ENCODE measurements at places on chromosomes 6 and 20.

DNA sequence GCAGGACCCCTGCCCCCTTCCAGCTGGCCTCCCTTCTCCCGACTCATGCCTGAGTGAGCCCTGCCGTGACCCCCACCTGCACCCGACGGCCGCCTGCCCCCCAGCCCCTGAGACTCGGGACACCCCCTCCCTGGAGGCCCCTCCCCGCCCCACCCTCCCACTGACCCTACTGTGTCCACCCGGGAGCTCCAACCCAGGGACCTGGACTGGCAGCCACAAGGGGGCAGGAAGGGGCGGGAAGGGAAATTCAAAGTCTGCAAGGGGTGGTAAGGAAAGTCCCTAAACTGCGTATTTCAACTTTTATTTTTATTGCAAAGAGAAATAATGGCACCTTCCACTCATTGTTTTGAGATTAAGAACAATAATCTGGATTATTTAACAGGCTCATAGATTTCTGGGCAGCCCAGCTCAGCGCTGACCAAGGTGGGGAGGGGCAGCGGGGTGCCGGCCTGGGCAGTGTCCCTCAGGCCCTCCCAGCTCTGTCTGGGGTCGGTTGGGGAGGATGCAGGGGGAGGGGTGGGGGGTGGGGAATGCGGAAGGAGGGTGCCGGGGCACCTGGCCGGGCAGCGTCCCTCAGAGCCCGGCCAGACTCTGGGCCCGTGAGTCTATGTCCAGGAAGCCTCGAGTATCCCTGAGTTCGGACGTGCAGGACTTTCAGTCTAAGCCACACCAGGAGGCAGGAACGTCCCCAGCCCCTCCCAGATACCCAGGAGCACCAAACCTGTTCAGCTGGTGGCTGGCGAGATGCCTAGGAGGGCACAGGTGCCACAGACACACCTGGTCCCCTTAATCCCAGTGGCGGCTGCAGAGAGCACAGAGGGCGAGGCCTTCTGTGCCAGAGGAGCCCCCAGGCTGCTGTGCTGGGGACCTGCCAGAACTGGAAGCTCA, 1.3 kb upstream of the PTK6 start:
- DNase-seq = peak; percentile 69

DNA sequence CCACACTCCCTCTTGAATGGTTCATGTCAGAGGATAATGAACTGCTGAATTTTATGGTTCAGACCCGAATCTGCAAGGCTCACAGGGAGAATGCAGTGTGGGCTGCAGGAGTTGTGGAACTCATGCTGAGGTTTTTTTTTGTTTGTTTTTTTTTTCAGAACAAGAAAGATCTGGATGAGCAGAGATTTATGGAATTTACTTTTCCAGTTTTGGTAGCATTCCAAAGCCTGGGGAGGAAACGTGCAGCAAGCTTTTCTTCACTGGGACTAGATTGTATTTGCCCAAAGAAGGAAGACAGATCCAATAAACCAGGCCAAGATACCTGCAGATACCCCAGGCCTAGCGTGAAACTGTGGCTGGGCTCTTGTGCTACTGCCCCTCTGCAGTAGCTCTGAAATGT, 223.9 kb upstream of the TAB2 start:
- DNase-seq = no peak

DNA sequence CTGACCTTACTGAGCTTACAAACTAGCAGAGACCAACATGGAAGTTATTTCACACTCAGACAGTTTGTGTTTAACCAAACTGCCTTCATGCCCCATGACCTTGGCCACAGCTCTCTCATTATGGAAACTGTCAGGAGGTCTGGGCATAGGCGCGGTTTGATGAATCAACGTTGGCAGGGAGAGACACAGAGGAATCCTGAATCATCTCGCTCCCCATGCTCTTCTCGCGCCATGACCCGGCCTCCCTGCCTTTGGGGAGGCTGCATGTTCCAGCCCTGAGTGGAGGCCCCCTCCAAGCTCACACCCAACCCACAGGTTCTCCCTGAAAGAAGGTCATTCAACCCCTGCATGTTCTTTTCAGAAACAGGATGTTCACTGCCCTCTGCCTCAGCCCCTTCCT, 15.9 kb upstream of the GDAP1L1 start:
- DNase-seq = no peak

GRCh38 chr20:25512709-25513108, 72.6 kb downstream of the NINL start:
- no peak for DNase-seq

DNA sequence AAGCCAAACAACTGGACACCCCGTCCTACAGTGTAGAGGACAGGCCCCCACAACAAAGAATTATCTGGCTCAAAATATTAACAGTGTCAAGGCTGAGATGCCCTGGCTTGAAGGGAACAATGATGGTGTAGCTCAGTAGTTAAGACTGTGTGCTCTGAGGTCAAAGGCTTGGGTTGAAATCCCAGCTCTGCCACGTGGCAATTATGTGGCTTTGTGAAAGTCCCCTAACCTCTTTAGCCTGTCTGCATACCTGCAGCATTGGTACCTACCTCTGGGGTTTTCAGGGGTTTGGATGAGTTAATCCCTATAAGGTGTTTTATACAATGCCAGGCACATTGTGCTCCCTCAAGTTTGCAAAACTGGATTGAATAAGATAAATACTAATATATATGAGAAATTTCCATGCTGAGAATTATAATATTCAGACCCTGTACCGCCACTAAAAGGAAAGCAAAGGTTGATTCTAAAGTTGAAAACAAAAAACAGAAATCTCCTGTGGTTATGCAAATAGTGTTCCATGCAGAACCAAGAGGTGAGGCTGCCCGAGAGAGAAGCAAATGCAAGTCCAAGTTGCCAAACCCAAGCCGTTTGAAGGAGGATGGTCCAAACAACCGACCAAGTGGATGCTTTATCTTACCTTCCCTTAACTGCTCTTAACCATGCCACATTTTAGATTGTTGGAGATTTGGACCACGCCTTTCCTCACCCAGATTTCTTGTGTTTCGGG, 199.8 kb downstream of the NFATC2 start:
- no peak for DNase-seq

- peak; percentile 69 for DNase-seq
Measured at GRCh38 chr6:6315660-6316059, 4.8 kb downstream of the F13A1 start.

GRCh38 chr6:113128661-113129060, 728.5 kb upstream of the MARCKS start:
- DNase-seq = no peak

GRCh38 chr6:132934496-132934895, 120.1 kb downstream of the RPS12 start:
- no peak for DNase-seq

GRCh38 chr20:23397961-23398360, 23.3 kb downstream of the NAPB start:
- DNase-seq = peak; percentile 87

DNA sequence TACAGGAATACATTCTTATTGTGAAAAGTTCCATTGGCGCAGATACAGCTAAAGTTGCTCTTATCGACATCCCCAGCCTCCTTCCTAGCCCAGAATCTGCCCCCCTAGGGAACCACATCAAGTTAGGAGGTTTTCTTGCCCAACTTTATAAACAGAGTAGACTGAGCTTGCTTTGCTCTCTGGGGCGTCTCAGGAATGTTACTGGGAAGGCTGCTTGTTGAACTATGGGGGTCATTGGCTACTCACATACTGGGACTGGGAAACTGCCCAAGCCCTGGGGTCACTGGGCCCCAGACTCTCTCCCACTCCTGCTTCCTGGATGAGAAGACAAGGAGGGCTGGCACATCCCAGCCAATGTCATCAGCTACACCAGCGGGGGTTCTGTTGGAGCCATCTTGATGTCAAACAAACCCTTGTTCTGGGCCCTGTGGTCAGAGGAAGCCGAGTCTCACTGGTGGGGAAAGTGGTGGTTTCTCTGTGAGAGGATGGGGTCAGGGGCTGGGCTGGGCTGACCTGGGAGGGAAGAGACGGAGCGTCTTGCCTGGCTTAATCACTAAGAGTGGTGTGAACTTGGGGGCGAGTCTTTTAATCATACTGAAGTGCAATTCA, 26.0 kb downstream of the BPIFB4 start:
- peak; percentile 3 for DNase-seq
